ENCODE measurements at places on chromosomes 12 and 14.

DNA sequence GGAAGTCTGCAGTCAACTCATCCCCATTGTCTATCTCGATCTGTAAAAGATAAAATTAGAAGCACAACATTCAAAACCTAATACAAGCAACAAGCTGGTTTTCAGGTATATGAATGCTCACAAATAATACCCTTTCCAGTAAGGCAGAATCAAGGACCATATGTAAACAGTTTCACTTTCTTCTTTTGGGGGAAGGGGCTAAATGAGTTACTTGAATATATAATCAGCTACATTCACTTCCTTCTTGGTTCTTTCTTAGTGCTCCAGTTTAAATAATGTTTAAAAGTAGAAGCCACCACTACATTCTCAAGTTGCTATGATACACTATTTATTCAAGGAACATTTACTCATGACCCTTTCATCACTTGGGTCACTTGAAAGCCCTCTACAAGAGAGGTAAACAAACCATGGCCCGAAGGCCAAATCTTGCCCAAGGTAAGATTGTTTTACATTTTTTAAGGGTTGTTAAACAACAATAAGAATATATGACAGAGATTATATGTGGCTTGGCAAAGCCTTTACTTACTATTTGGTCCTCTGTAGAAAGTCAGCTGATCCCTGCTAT lies 10.3 kb downstream of the TWF1 start:
- no peak for DNase-seq

DNA sequence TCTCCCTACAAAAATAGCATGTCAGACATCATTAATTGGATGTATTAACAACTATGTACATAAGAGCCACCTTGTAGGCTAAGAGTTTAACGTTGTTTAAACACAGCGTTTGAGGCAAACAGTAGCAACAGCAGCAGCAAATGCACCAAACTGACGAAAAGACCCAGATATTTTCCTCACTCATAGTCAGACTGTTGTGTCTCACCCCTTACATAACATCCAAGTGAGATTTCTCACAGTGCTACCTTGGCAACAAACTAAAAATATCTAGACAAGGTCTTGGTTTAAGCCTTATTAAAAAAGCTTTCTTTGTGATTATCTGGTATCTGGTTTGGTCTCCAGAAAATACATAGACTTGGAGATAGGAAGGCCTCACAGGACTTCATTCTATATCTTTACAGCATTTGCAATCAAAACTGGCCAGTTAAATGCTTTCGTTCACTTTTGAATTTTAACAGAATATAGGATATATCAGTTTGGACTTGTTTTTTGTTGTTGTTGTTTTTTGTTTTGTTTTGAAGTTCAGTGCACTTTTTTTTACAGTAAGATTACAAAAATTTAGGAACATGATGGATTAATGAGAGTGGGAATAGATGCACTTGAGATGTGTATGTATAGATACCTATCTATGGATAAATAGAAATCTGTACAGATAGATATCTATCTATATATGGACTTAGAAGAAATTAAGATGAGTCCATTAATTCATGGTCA lies 4.1 kb downstream of the BHLHE41 start:
- DNase-seq = no peak

- no peak for DNase-seq
Measured at GRCh38 chr12:57166971-57167371, 19.6 kb upstream of the LRP1-AS start.

DNA sequence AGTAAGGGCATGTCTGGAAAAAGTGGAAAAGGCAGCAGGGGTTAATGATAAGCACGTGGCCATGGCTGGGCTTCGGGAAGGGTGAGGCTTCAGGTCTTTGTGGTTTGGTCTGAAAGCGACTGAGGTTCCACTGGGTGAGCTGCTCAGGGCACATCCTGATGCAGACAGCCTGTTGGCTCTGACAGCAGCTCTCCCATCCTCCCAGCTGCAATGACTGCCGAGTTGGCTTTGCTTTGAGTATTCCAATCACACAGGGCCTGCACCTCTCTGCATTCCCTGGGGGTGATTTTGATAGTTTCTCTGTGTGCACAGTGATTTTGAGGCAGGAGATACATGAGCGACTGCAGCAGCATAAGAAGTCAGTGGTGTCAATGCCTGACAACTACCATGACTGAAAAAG lies 390.7 kb downstream of the APAF1 start:
- no peak for DNase-seq

- DNase-seq = no peak
Measured at GRCh38 chr12:103877934-103878510, 37.0 kb upstream of the NT5DC3 start.

- DNase-seq = no peak
Measured at GRCh38 chr14:103654619-103655018, 25.6 kb downstream of the KLC1 start.

DNA sequence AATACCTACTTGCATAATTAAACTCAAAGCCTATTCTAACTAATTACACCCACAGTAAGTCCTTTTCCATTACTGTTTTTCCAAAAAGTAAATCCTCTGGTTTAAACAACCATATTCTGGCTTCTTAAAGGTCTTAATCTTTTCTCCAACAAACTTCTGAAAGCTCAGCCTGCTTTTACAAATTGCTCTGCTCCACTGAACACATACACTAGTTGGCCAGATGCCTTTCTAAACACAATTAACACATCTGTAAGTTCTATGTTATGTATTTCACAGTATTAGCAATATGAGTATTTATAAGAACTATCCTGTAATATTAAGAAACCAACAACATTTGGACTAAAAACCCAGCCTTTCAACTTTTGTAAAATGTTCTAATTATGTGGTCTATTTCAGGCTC lies 30.1 kb downstream of the PTPRB start:
- no peak for DNase-seq

DNA sequence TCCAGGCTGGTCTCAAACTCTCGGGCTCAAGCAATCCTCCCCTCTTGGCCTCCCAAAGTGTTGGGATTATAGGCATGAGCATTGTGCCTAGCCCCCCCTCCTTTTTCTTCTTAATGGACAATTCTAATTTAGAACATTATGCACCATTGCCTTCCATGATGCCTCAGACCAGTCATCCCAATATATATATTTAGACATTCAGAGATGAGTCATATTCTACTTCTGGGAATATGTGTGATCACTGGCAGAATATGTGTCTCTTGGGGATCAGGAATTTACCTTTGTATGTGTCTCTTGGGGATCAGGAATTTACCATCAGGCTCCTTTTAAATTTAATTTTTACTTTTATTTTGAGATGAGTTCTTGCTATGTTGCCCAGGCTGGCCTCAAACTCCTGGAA lies 7.5 kb upstream of the CCDC177 start:
- no peak for DNase-seq

GRCh38 chr14:75340921-75341320 lies 62.3 kb downstream of the FOS start:
- peak; percentile 90 for DNase-seq

DNA sequence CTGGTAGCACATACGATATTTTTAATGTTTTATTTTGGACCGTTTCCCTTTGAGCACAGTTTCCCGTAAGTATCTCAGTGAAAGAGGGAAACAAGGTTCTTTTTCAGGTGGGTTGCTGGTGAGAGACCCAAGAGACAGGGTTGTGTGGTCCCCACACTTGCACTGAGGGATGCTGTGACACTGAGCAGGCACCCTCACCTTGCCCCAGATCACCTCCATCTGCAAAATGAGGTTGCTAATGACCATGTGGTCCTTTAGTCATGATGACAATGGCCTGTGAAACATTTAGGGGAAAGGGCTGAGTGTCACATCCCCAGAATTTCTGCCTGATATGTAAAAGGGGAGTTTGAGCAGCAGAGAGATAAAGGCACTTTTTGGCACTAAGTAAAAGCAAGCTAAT lies 4.3 kb downstream of the CCND2 start:
- DNase-seq = no peak

- DNase-seq = no peak
Measured at GRCh38 chr14:76456200-76456599, 80.3 kb downstream of the ESRRB start.

- DNase-seq = no peak
Measured at GRCh38 chr14:68580671-68581070, 212.2 kb downstream of the ZFP36L1 start.

DNA sequence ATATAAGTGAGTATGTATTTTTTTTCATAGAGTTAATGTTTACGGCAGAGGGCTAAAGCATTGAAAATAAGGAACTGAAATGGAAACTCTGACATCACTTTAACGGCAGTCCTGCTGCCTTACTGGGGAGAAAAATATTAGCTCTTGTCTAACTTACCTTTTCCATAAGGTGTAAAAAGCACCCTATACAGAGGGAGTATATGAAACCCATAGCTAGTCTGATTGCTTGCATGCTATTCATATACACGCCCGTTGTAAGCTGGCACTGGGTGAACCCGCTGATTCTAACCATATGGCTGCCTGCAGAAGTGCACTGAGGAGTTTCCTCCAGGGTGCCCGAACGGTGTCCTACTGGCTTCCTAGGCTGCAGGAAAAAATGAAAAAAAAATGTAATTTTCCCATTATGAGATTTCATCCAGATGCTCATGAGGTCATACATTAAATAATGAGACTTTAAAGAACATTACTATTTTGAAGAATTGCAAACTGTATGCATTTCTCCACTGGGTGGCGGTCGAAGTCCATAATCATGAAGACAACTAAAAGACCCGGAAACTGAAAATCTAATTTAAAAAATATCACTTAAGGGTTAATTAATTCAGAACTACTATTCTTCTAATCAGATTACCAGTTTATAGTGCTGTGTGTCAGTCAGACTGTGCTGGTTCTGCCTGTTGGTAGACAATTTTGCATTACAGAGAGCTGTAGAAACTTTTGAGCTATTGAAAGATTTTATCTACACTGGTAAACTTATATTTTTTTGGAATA lies 144.7 kb downstream of the ALX1 start:
- no peak for DNase-seq

DNA sequence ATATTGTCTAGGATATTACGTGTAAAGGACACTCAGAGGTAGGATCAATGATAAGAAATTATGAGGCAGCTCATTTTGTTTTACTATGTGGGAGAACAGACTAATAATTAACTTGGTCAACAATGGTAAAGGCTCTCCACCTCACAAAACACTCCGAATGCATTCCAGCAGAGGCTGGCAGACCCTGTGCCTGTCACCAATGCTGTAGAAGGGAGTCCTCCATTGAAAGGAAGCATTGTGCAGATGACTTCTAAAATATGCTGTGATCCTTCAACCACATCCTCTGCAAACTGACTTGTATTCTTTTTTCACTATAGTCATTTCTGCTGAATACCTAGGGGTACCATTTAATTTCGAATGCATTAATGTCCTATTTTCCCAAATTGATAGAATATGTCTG lies 119.6 kb upstream of the EEA1 start:
- DNase-seq = no peak

DNA sequence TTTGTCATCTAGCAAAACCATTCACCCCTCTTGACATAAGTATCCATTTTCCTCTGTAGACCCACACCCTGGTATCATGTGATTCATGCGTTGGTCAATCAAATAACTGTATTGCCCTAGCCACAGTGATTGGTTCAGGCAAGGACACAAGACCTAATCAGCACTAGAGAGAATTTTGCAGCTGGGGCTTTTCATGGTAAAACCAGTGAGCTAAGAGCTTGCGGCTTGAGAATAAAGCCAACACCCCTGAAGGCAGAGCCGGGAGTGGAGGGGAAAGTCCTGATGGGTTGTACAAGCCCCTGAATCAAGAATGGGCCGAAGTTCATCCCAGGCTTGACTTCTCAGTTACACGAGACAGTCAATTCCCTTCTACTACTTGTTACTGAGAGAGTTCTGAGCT lies 33.2 kb upstream of the LTBP2 start:
- DNase-seq = no peak
